Hepatic stellate cell (primary cell): ENCODE measurements at places on chromosomes 12 and 14.
A peak's percentile ranks its signal among the peaks of the same experiment; 100 is the strongest.

GRCh38 chr14:100696590-100696989, 30.1 kb upstream of the DLK1 start:
- no peak for DNase-seq

- DNase-seq: peak; percentile 49
These were observed 20.5 kb downstream of the SARNP start for GRCh38 chr12:55797068-55797467.

DNA sequence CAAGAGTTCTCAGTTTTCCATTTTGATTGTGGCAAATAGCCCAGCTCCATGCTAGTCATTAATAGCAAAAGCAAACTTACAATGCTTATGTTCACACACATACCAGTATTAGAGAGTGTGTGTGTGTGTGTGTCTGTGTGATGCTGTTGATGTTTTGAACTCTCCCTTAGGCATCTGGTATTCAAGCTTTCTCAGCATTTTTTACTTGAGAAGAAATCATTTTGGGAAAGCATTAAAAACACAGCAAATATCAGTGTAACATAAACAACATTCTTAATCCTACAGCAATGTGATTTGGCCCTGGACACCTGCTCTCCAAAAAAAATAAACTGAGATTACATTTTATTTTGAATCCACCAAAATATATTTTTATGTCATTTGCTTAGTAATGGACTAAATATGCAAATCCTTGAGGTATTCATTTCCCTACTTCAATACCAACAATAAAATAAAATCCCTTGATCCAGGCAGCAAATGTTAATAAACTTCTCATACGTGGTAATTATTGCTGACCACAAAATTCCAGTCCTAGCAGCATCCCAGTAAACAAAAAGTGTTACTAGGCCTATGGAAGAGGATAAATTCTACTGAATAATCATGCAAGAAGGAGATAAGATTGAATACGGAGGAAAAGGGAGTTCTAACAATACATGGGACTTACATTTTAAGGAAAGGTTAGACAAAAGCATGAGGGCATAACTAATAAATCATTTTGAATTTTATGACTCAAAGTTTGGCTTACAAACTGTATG, 249.5 kb upstream of the CLEC14A start:
- DNase-seq: no peak

GRCh38 chr14:53603994-53604393, 352.6 kb downstream of the BMP4 start:
- DNase-seq: no peak

DNA sequence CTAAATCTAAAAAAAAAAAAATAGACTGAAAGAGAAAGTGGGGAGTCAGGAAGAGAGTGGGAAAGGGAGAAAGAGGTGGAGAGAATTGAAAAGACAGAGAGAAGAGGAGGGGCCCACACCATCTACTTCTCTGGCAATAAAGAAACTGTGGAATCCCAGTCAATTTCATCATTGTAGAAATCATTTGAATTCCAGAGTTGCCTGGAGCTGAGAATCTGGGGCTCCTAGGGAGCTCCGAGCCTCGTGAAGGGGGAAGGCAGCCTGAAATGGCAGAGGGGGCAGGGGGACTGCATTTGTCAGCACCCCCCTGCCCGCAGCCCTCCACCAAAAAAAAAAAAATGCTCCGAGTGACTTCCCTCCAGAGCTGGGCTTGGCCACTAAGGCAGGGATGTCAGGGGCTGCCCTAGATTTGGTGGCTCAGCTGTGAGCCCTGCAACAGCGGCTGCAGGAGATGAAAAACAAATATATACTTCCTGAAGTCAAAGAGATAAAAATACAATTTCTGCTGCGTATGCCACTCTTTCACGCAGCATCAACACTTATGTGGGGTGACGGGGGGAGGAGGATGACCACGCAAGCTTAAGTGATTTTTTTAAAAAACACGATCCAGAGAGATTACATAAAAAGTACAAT, 80.5 kb downstream of the BCL11B start:
- DNase-seq: no peak

DNA sequence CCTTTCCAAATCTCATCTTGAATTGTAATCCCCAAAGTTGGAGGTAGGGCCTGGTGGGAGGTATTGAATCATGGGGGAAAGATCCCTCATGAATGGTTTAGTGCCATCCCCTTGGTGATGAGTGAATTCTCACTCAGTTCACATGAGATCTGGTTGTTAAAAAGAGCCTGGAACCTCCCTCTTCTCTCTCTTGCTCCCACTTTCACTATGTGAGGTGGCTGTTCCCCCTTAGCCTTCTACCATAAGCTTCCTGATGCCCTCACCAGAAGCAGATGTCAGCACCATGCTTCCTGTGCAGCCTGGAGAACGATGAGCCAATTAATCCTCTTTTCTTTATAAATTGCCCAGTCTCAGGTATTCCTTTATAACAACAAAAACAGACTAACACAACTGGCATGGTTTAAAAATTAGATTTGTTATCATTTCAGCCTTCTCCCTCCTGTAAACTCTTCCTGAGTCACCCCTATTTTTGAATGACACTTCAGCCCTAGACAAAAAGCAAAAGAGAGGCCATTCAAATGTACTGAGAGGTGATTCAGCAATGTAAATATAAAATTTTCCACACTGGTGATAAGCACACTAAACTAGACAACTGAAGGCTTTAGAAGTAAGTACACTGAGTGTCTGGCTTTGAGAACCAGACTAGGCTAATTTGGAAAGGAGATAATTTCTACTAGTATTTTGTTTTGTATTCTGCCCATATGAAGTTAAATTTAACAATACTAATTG, 212.1 kb upstream of the ABCD2 start:
- no peak for DNase-seq
